DMS79 (cell line): ENCODE measurements at places on chromosomes 13 and 19.

- DNase-seq, result no peak
These were observed 47.0 kb upstream of the RAP2A start for GRCh38 chr13:97386801-97387484.

GRCh38 chr13:95620825-95621498 is 23.5 kb downstream of the DZIP1 start:
- no peak for DNase-seq

DNA sequence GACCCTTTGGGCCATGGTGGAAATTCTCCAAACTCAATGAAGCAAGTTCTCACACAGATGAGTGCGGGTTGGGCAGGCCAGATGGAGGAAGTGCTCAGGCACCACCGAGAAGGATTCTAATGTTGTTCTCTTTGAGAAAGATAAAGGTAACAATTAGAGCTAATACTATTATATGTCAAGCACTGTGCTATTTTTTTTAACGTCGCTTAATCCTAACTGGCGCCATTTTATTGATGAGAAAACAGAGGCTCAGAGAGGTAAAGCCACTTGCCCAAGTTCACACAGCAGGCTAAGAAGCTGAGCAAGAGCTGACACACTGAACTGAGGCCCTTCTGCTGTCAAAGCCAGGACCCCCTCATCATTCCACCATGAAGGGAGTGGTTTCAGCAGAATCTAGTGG is 1.0 kb downstream of the FBL start:
- no peak for DNase-seq

DNA sequence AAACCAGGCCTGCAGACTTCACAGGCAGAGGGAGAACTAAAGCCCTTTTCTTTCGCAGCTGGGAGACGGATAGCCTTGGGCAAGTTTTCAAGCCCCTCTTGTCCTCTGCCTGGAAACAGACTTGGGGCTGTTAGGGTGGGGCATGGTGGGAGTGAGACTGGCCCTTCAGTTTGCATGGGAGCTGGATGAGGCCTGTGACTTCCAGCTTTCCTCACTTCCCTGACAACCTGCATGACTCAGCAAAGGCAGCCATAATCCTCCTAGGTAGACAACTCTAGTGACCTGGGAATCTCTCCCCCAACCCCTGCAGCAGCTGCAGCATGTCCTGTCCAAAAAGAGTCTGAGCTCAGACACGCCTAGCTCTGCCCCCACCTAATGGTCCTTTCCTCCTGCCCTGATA is 93.0 kb downstream of the POSTN start:
- DNase-seq, result no peak

GRCh38 chr19:6935618-6936017 is 48.2 kb downstream of the ADGRE1 start:
- no peak for DNase-seq

- no peak for DNase-seq
These were observed 151.0 kb upstream of the TMTC4 start for GRCh38 chr13:100825557-100825956.
